Activated CD4-positive, alpha-beta T cell treated with anti-CD3 and anti-CD28 coated beads, Interleukin-10, Interleukin-2, amounts not matched to agents 100 ng/mL and 50 ng/mL, durations not matched to agents 16 hours and 8 hours (primary cell): ENCODE measurements at places on chromosomes 11 and 22.

DNA sequence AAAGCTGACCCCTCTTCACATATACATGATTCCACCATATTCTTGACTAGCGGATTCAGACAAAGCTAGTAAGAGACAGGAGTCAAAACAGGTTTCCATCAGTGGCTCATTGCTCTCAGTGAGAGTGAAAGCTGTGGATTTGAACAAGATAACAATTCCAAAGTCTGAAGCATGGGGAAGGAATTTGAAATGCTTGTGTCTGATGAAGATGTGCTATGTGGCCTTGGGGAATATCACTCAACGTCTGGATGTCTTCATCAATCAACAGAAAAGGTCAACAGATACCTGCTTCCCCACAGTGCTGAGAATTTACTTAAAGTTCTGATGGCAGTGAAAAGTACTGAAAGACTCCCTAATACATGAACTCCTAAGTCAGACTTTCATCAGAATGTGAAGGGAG is 46.9 kb upstream of the SESN3 start:
- no peak for DNase-seq

DNA sequence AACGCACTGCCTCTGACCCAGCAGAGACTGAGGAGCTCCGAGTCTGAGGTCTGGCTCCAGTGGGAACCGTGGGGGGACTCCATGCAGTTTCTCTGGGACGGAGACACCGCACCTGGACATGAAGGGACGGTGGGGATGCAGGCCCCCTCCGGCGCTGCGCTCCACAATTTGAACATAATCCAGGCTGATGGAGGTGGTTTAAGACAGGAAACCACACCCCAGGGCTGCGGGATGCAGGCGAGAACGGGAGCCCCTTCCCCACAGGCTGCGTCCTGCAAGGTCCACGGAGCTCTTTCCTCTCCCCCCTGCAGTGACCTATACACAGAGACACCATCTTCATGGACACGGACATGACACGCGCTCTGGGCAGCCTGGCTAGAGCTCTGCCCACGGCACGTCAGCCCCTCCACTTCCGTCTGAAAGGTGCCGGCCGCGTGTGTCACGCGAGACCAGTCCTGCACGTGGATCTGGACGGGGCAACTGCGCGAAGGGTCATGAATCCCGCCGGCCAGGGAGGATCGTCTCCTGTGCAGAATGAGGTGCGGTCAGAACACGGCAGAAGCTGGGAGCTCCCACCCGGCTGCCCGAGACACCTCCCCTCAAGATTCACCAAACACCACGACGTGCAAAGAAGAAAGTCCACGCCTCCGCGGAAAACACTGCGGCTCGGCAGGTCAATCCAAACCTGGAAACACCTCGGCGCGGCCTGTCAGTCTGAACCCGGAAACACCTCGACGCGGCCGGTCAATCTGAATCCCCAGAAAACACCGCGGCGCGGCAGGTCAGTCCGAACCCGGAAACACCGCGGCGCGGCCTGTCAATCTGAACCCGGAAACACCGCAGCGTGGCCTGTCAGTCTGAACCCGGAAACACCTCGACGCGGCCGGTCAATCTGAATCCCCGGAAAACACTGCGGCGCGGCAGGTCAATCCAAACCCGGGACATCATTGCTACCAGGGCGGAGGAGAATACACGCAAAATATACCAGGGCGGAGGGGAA is 212.4 kb downstream of the BRD1 start:
- no peak for DNase-seq

GRCh38 chr11:541433-541885 is 4.1 kb downstream of the LRRC56 start:
- DNase-seq: no peak

- DNase-seq: no peak
Measured at GRCh38 chr11:44505581-44506054, 59.8 kb upstream of the CD82 start.

GRCh38 chr11:118060081-118060661 is 16.7 kb upstream of the TMPRSS4 start:
- DNase-seq: no peak

- peak; percentile 46 for DNase-seq
Measured at GRCh38 chr11:57513911-57514537, 1.5 kb downstream of the SLC43A1 start.

GRCh38 chr11:11732116-11732515 is 109.7 kb upstream of the USP47 start:
- DNase-seq: no peak
